ENCODE measurements at places on chromosomes 11 and 22.

DNA sequence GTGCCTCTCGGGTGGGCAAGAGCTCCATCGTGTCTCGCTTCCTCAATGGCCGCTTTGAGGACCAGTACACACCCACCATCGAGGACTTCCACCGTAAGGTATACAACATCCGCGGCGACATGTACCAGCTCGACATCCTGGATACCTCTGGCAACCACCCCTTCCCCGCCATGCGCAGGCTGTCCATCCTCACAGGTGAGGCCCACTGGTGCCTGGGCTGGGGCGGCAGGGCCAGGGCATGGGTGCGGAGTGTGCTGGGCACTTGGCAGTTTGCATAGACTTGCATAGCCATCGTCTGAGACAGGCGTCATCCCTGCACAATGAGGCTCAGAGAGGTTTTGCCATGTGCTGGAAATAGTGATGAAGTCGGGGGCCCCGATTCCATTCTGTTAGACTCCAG is 6.3 kb downstream of the RASD2 start:
- no peak for DNase-seq

DNA sequence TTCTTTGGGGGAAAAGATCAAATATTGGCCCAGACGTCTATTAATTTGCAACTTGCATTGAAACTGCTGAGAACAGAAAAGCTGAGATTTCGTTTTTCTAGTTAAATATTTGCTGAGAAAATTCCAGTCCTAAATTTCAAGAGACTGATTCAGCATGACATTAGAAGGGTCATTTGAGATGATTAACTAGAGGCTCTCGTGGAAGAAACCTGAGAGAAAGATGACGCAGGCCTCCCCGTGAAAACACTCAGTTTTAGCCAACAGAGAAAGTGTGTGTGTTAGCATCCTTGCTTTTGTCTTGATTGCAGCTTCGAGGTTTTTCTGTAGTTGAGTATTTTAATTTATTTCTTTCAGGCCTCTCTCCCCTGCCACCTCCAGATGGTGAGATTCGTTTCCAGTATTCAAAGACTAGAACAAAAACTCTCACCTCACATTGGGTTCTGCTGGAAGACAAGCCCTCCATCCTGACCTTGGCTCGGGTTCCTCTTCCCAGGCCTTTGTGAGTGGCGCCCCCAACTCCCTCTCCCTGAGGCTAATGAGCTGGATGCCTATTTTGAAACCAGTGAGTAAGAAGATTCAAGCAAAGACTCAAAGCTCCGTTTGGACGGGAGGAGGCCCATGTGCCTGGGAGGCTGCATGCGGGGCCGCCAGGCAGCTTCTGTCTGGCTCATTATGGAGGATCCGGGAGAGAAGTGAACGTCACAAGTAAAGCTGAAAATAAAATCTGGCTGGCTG is 52.4 kb downstream of the CELSR1 start:
- no peak for DNase-seq

GRCh38 chr11:6378640-6378989 is 11.7 kb upstream of the SMPD1 start:
- no peak for DNase-seq

DNA sequence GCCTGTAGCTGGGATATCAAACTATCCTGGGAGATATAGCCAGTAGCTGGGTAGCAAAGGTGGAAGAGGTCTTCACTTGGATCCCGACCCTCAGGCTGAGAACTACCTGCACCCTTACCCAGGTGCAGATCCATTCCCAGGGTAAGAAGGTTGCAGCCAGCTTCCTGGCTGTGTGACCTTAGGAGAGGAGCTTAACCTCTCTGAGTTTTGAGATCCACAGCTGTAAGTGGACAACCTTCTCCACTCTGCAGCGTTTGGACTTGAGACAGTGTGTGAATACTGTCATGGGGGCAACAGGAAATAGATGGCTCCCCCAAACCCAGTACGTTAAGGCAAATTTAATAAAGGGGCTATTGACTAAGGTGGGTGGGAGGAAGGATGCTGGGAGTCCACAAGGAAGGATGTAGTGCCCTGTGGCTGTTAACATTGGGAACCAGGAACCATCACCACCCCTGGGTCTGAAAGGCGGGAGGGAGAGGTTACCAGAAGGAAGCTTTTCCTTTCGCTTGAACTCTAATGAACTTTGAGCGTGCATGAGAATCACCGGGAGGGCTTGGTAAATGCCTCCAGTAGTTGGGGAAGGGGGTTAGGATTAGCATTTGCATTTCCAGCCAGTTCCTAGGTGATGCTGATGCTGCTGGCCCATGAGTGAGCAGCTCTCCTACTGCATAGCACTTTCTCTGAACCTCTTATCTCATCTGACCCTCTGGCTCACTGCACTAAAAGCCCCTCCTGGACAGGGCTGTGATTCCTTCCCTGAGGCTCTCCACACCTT is 24.4 kb downstream of the SGSM1 start:
- no peak for DNase-seq

GRCh38 chr11:17905477-17905876 is 107.4 kb downstream of the SERGEF start:
- DNase-seq, result no peak

DNA sequence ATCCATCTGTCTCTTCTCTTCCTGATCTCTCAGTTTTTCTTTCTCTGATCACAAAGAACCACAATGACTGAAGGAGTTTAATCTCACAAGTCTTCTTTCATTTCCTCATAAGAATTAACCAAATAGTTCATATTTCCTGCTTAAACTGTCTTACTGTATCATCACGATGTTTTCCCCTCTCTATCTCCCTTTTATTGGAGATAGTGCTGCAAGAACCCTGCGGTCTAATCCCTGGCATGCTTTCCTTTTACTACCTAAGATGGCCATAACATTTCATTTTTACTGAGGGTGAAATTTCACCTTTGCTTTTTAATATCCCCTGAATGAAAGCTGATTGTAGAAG is 28.9 kb downstream of the CARD18 start:
- DNase-seq, result no peak

DNA sequence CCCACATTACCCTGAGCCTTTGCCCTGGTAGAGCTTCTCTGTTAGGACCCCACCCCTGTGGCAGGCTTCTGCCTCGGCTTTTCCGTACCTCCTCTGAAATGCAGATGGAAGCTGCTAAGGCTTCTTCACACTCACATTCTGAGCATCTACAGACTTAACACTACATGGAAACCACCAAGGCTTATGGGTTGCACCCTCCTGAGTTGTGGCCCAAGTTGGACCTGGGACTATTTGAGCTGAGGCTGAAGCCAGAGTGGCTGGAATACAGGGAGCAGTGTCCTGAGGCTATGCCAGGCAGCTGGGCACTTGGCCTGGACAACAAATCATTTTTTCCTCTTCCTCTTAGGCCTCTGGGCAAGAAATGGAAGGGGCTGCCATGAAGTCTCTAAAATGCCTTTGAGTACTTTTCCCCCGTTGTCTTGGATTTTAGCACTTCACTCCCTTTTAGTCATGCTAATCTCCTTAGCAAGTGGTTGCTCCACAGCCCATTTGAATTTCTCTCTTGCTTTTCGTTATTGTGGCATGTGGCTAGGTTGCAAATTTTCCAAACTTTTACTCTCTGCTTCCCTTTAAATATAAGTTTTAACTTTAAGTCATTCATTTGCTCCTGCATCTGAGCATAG is 114.8 kb upstream of the FIBIN start:
- DNase-seq, result no peak

GRCh38 chr22:47281126-47282106 is 519.0 kb downstream of the TBC1D22A start:
- peak; percentile 24 for DNase-seq

All from AG10803 (cell line).